ENCODE measurements at places on chromosomes 5 and 9.

- no peak for DNase-seq
Measured at GRCh38 chr5:89457411-89458331, 574.7 kb upstream of the MEF2C start.

GRCh38 chr5:32275396-32275741, 37.4 kb downstream of the MTMR12 start:
- DNase-seq, result no peak

- DNase-seq, result no peak
Measured at GRCh38 chr9:109797006-109797405, 17.0 kb downstream of the PALM2AKAP2 start.

DNA sequence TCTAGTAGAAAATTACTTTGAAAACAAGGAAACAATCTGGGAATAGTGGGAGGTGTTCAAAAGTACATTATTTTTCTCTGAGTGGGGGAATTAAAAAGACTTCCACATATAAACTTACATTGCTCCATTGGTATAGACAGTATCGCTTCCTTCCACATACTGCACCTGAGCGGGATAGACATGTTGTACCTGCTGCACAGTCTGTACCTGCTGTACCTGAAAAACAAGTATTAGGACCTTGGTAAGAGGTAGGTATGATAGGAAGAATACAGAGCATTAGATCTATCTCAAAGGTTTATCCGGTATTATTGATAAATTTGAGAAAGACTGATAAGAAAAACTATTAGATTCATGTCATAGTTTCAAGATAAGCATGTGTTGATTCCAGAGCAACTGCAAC, 179.3 kb downstream of the RFX3 start:
- DNase-seq, result no peak

GRCh38 chr5:169472544-169472943, 111.0 kb upstream of the SPDL1 start:
- DNase-seq, result no peak

GRCh38 chr5:57094753-57095683, 78.8 kb upstream of the GPBP1 start:
- DNase-seq, result no peak

GRCh38 chr5:137858223-137858916, 9.3 kb upstream of the MYOT start:
- DNase-seq, result no peak

- no peak for DNase-seq
Measured at GRCh38 chr5:54900984-54901725, 84.2 kb downstream of the ESM1 start.

DNA sequence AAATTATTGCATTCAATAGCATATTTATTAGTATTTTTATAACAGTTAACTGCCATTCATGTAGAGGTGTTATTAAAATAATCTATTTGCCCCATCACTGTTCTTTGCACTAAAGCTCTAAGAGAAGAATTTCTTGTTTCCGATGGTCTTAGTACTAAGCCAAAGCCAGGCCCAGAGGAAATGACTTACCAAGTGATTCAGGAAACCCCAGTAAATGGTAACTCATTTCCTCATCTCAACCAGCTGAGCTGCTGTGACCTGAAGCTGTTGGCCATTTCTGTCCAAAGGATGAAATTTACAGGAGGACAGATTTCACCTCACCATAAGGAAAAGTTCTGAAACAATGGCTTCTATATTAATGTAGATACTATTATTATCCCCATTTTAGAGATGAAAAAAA, 117.0 kb downstream of the PIK3R1 start:
- DNase-seq, result no peak

GRCh38 chr9:4228606-4229005, 71.3 kb downstream of the GLIS3 start:
- DNase-seq, result no peak

- DNase-seq, result no peak
Measured at GRCh38 chr9:82546136-82546535, 516.8 kb downstream of the RASEF start.

GRCh38 chr5:167798448-167798847, 493.0 kb upstream of the WWC1 start:
- DNase-seq, result no peak

DNA sequence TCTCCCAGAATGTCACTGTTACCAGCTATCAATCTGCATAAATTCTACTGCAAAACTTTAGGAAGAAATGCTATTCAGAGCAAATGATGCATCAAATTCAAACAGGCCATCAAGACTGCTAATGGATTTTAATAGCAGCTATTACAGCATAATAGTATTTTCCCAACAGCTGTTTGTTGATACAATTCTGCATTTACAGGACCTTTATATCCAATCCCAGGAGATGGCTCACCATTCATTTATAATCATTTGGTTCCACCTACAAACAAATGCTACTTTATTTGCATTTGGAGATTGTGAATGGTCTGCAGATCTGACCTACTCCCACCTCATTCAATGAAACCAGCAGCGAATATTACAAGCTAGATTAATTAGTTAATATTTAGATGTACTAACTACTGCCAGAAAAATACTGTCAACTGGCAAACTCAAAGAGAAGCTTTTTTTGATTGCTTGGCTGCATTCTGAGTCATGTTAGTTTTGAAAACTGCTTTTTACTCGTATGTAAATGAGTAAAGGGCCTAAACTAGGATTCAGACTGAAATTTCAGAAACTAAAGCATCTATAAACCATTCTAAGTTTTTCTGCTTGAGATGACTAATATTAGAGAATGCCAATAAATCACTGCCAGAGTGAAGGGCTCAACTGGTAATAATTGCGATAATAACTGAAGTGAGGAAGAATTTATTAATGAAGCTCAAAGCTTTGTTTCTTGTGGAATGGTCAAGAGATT, 7.1 kb upstream of the PCA3 start:
- DNase-seq, result no peak

DNA sequence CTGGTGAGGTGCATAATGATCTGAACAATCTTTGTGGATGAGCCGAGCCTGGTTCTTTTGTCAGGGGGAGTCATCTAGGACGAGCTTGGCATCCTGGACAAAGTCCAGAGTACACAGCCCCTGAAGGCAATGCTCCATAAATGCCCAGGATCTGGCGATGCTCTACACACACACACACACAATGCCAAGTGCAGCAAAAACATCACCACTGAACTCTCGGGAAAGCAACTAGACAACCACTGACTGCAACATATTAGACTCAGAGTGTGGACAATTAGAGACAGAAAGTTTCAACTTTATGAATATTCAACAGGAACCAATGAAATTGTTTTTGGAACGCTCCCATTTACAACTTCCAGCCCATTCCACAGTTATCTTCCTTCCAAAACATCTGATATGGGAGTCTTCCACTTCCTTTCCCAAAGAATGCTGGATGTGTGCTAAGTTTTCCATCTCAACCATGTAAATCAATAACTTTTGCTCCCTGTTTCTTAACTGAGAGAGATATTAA, 227.6 kb upstream of the ANKRD55 start:
- no peak for DNase-seq

DNA sequence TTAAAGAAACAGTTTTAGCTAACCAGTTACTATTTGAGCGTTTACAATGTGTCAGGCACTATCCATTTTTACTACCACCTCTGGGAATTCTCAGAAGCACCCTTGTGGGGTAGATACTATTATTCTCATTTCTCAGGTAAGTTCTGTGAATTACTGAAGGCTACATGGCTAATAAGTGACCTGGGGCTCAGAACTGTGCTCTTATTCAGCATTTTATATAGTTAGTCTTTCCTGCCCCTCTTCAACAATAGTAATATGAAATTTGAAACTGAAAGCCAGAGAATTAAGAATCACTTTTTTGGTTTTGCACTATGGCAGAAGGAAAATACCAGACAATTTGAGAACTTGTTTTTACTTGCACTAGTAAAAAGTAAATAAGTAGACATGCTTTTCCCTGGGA, 11.8 kb downstream of the ELL2 start:
- no peak for DNase-seq

DNA sequence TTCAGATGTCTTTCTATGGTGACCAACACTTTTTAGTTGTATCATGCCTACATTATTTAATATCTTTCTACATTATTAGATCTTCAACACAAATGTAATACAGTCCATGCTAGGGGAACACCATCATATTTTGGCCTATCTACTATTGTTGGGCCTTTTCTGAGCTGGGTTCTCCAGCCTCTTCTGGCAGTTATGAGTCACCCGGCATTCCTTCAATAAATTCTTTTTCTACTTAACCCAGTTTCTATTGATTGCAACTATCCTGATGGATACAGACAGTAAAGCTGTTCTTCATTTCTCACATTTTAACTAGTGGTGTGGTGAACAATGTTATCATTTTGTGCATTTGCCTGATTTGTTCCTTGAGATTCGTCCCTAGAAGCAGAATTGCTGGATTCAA, 529.3 kb downstream of the BNC2 start:
- DNase-seq, result no peak

DNA sequence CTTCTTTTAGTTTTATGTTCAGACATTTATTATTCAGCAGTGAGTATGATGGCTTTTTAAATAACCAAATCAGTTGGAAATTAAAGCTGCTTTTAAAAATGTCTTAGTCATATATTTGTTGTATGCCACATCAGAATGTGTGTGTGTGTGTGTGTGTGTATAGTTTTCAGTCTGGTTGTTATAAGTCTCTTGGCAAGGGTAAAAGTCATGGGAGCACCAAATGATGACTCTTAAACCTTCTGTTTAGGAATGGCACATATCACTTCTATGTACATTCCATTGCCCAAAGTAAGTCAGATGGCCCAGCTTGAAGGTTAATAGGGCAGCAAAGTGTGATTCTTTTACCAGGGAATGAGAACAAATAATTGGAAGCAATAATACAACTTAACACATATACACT, 135.9 kb downstream of the RNF180 start:
- DNase-seq, result no peak

- DNase-seq, result peak; percentile 47
Measured at GRCh38 chr9:98807070-98807813, at the start of gene GALNT12. TSS of gene GALNT12 (plus strand) at chr9:98807670. CDS start at chr9:98807699, 29 bp downstream.

GRCh38 chr9:129284607-129285291, 106.7 kb upstream of the IER5L start:
- DNase-seq, result no peak

- DNase-seq, result no peak
Measured at GRCh38 chr5:163888366-163888765, 382.9 kb downstream of the MAT2B start.

DNA sequence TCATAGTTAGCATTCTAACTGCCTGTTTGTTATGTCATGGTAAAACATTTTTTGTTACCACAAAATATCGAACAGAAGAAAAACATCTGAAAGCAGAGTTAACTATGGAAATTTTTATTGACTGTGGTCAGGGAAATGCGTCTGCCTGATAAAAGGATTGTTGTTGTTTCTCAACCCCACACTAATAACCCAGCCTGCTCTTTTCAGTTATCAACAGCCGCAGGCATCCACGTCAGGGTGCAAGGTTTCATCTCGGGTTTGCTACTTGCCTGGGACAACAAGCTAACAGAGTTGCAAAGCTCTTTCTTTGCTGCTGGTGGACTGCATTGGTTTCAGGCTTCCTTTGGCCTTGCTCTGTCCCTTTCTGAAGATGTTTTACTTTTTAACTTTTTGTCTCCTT, 969.2 kb downstream of the CDH18 start:
- DNase-seq, result no peak

- peak; percentile 48 for DNase-seq
Measured at GRCh38 chr9:37415011-37415719, 7.3 kb upstream of the GRHPR start.

GRCh38 chr9:132006677-132007370, 72.8 kb downstream of the MED27 start:
- DNase-seq, result peak; percentile 8

DNA sequence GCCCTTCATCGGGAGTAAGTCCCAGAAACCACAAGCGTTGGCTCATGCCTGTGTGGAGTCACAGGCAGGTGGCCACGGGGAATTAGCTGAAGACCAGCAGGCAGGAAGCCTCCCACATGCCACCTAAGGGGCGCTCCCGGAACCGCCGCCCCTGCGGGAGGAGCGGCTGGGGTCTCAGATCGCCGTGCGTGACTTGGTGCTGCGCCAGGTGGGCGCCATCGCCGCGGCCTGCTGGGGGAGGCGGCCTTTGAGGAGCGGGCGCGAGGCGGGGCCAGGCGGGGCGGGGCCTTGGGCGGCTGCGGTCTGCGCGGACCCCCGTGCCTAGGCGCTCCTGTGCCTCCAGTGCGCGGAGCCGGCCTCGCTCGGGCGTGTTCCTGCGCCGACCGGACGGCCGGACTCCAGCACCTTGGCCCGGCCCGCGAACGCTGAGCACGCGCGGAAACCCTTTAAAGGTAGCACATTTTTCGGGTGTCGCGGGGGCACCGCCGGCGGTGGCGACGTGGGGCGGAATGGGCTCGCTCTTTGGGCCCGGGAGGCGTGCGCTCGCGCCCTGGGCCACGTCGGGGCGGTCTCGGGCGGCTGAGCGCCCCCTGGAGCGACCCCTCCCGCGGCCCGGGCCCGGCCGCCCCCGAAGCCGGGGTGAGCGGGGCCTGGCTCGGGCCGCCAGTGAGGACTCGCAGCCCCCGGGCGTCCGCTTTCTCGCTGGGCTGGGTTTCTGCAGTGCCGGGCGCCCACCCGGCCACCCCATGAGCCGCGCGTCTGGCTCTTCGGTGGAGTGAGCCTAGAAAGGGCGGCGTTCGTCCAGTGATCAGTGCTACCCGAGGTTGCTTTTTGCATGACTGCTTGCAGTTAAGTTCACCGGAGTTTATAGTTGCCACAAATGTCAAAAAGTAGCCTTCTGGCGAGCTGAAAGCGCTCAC, 24.5 kb downstream of the LECT2 start:
- no peak for DNase-seq

DNA sequence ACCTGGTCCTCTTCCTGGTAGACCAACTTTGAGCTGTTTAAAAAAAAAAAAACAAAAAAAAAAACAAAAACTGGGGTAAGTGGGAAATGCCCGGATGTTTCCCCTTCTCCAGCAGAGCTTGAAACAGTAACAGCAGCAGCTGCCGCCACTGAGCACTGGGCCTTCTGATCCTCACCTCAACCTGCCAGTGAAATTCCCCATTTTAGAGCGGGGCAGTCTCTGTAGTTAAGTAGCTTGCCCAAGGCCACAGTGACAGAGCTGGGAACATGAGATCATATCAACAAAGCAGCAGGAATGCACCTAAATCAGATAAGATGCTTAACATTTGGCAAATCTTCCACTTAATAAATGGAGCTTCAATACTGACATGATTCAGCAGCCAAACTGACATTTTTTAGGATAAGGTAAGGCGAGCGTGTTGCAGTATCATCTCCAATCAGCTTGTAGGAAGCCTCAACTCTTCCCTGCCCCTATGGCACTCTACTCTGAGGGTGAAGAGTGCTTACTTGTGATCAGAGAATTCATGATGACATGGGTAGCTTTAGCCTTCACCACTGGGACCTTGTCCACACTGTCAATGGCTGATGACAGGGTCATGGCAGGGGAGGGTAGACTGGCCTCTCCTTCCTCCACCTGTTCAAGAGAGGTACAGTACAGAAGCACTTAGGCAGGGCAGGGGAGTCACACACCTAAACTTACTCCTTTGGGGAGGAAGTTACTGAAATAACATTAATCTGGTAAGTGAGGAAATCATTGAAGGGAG, 9.3 kb downstream of the KIAA1191 start:
- no peak for DNase-seq

GRCh38 chr5:2029206-2029605, 146.5 kb upstream of the IRX4 start:
- no peak for DNase-seq

DNA sequence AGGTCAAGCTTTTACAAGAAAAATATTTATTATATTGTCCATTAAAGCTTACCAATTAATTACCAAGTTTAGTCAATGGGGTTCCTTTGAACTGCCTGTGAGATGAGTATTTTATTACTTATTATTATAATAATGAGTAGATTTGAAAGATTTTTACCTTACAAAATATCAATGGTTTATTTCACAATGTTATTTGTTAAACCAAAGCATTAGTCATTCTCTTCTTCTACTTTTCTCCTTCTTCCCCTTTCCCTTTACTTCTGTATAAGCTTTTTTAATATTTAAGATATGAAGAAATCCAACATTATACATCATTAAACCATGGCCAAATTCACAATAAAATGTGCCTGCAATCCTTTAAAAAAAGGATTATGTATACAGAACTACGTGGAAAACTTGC, 369.5 kb downstream of the ARL15 start:
- no peak for DNase-seq

Measured in stimulated activated CD8-positive, alpha-beta memory T cell treated with anti-CD3 and anti-CD28 coated beads, Interleukin-15, amount 100 ng/mL, for 48 hours (primary cell).